Progenitor cell of endocrine pancreas (in vitro differentiated cells): ENCODE measurements at places on chromosomes 4 and X. TPM values are rescaled to one million over a fixed set of nuclear protein-coding genes. Genes with fewer than 3 reads are reported as not detected.

- H3K27ac ChIP-seq = no peak overlapping the region
- DNase-seq = no peak
- H3K36me3 ChIP-seq = no peaks in the 10 kb centered on the region
- H3K4me3 ChIP-seq = no peak overlapping the region
Observed at GRCh38 chr4:78764498-78764961, 11.6 kb upstream of the BMP2K start.

The POLR2B gene
- 107 and 116 TPM in 2 replicates for total RNA-seq

The TCEAL6 gene
- total RNA-seq = not detected in 2 replicates

The PRDM5 gene
- 18.9 and 24.1 TPM in 2 replicates for total RNA-seq

The PRRG3 gene
- 5.6 and 5.9 TPM in 2 replicates for total RNA-seq

DNA sequence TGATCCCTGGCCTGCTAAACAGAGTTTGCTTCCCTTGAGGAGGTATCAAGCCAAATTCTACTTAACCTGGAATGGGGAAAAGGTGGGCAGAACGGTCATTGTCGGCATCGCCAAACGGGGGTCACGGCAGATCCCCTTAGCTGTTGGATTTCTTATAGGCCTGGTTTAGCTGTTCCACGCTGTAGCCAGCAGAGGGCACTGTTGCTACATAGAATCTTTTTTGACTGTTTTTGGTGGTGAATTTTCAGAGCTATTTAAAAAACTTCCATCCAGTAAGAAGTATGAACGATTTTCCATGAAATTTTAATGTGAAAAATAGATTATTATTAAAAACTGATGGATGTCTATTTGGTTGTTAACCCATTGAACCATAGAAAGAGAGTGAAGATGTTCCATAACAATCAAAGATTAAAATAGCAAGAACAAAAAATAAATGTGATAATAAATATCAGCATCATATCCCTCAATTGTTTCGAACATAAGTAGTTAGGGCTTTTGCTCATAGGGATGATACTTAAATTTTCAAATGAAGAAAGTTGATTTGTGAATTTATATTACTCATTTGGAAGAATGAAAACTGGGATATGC, 56.6 kb downstream of the LINC00632 start:
- peaks cover 33% of the 10 kb centered on the region for H3K27me3 ChIP-seq
- DNase-seq = peak; percentile 44
- peak overlapping the region; percentile 75 for H3K4me3 ChIP-seq
- peaks cover 8% of the 10 kb centered on the region for H3K4me1 ChIP-seq
- H3K36me3 ChIP-seq = peaks cover under 1% of the 10 kb centered on the region

DNA sequence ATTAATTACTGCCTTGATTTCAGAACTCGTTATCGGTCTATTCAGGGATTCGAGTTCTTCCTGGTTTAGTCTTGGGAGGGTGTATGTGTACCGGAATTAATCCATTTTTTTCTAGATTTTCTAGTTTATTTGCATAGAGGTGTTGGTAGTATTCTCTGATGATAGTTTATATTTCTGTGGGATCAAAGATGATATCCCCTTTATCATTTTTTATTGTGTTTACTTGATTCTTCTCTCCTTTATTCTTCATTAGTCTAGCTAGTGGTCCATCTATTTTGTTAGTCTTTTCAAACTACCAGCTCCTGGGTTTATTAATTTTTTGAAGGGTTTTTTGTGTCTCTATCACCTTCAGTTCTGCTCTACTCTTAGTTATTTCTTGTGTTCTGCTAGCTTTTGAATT, 32.1 kb downstream of the CDX4 start:
- no peak overlapping the region for H3K27ac ChIP-seq
- no peaks in the 10 kb centered on the region for H3K4me1 ChIP-seq
- no peaks in the 10 kb centered on the region for H3K27me3 ChIP-seq
- H3K4me3 ChIP-seq = no peak overlapping the region
- DNase-seq = no peak

The DRD5 gene
- 0.13 TPM in 1 of 2 replicates, not detected in the other for total RNA-seq

The MAP7D2 gene
- 1.4 and 1.5 TPM in 2 replicates for total RNA-seq

DNA sequence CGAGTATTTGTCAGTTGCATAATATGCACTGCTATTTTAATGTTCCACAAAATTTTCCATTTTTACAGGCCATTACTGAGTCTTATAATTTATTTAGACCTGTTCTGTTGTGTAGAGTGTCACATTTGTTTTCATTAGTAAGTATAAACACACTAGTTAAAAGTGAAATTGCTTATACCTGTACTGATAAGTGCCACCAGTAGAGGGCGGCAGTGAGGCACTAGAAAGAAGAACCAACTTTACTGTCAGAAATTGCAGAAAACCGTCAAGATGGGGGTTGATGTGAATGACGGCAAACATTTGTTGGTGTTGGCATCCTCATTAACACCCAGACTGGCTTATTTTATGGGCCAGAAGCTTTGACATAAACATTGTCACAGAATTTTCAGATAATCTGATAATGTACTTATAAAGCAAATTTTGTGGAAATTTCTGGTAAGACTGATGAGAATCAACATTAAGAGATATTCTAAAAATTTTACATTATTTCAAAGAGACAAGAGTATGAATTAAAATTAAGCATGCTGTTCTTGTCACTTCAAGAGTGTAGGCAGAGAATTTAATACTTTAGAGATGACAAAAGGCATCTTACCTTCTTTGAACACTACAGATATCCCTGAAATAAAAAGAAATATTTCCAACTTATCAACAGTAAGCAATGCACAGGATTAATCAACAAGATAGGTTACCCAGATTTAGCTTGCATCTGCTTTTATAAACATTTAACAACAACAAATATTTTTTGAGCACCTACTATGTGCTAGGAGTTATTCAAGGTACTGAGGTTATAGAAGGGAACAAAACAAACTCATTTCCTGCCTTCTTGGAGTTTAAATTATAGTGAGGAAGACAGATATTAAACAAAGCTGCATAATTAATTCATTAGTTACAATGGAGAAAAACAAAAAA, 24.9 kb downstream of the ALPK1 start:
- no peak overlapping the region for H3K4me3 ChIP-seq
- no peaks in the 10 kb centered on the region for H3K4me1 ChIP-seq
- H3K36me3 ChIP-seq = no peaks in the 10 kb centered on the region
- peak; percentile 37 for DNase-seq
- H3K27ac ChIP-seq = no peak overlapping the region

- no peak overlapping the region for H3K27ac ChIP-seq
- H3K4me1 ChIP-seq = no peaks in the 10 kb centered on the region
- H3K36me3 ChIP-seq = no peaks in the 10 kb centered on the region
- H3K4me3 ChIP-seq = no peak overlapping the region
- no peak for DNase-seq
- H3K27me3 ChIP-seq = no peaks in the 10 kb centered on the region
Observed at GRCh38 chr4:59945716-59946115, 1254.4 kb upstream of the ADGRL3 start.

DNA sequence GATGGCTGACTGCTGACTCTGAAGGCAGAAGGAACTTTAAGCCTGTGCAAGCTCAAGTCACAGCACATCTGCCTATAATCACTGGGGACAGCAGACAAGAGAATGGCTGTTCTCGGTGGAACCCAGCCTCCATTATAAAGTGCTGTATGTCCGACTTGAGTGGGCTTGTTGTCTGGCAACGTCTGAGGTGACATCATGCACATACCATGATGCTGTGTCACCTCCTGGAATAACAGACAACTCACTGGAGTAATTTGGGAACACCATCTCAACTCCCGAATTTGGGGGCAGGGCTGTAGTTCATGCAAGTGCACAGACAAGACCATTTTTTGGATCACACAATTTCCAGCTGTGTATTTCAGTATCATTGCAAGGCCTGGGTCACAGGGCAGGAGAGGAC, 59.8 kb upstream of the GPM6B start:
- H3K36me3 ChIP-seq = peaks cover 2% of the 10 kb centered on the region
- H3K4me3 ChIP-seq = no peak overlapping the region
- H3K4me1 ChIP-seq = no peaks in the 10 kb centered on the region
- H3K27me3 ChIP-seq = no peaks in the 10 kb centered on the region
- no peak overlapping the region for H3K27ac ChIP-seq

The EDA2R gene
- 4.2 and 6.6 TPM in 2 replicates for total RNA-seq

DNA sequence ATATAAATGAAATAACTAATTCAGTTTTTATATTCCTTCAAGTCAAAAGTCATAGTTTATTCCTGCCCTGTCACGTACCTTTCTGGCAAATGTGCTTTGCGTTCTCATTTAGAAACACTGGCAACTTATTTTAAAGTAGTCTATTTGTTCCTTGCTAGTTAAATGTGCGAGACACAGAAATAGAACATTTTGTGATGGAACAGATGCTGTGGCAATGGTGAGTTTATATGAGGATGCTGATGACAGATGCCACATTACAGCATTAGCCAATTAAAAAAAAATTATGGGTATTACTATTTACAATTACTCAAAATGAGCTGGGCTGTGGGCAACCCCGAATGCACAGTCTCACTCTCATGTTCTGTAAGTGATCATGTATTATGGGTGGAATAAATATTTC, 26.1 kb upstream of the EPHA5 start:
- no peaks in the 10 kb centered on the region for H3K4me1 ChIP-seq
- no peak for DNase-seq
- H3K4me3 ChIP-seq = no peak overlapping the region
- no peaks in the 10 kb centered on the region for H3K36me3 ChIP-seq
- H3K27me3 ChIP-seq = no peaks in the 10 kb centered on the region

DNA sequence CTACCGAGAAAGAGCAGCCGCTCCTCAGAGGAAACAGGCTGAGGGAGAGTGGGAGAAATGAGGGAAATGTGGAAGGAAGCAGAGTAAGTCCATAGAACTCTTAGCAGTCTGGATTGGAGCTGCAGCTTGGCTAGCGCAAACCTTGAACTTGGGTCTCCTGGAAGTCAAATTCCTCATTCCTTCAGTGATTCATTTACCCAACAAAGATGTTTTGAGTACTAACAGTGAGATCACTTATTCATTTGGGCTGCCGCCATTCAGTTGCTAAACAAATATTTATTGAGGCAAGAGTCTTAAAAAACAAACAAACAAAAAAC, 51.5 kb downstream of the SEL1L3 start:
- peaks cover 35% of the 10 kb centered on the region for H3K4me1 ChIP-seq
- peaks cover 36% of the 10 kb centered on the region for H3K36me3 ChIP-seq
- H3K27me3 ChIP-seq = no peaks in the 10 kb centered on the region
- no peak for DNase-seq
